ENCODE measurements at places on chromosomes 2 and 18.
A peak's percentile ranks its signal among the peaks of the same experiment; 100 is the strongest.

DNA sequence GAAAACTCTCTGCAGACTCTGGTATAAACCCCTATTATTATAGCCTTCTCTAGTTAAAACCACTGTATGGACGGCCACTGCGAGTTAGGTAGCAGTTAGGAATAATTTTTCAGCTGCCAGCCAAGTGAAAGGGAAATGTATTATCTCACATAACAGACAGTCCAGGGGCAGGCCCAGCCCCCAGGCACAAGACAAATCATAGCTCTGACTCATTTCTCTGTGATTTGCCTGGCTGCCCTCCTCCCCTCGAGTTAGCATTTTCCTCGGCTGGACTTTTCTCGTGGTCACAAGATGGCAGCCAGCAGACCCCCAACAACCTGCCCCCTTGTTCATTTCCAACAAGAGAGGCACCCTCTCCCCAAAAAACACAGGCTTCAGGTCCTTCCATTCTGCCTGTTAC, 10.5 kb downstream of the VIT start:
- DNase-seq, result no peak

DNA sequence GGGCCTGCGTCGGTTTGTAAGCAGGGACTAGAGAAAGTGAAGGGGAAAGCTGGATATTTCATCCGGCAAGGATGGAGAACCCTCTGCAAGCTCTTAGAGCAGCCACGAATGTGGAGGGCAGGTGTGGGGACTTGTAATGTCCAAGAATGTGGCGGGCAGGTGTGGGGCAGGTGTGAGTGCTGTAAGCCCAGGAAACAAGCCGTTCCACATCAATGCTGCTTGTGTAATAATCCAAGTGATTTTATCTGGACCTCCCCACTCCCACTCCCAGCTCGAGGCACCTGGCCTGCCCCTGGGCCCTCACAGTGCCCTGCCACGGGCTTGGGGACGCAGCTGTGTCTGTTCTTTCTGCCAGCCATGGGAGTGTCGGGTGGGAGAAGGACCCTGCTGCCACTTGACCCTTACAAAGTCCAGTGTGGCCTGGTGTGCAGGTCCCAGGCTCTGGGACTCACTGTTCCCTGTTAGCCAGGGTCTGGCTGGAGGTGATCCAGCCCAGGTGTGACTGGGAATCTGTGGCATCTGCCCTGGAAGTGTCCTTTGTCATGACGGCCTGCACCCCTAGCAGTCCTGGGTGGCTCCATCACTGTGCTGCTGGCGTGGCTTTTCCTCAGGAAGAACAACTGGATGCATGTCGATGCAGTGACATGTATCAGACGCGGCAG, 42.8 kb downstream of the SOX11 start:
- DNase-seq, result no peak

DNA sequence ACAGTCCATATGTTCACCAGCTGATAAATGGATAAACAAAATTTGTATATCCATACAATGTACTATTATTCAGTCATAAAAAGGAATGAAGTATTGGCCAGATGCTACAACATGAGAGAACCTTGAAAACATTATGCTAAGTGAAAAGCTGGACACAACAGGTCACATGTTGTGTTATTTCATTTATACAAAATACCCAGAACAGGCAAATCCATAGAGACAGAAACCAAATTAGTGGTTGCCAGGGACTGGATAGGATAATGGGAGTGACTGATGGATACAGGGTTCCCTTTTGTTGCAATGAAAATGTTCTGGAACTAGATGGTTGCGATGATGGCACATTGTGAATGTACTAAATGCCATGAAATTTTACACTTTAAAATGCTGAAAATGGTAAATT, 10.2 kb upstream of the PCARE start:
- DNase-seq, result no peak

GRCh38 chr2:129404000-129404685, 575.3 kb upstream of the RAB6C start:
- no peak for DNase-seq

GRCh38 chr18:35047697-35048292, 6.6 kb downstream of the MAPRE2 start:
- DNase-seq, result no peak

GRCh38 chr2:66724241-66724640, 289.3 kb downstream of the MEIS1 start:
- DNase-seq, result no peak

GRCh38 chr2:221467610-221468009, 104.5 kb downstream of the EPHA4 start:
- DNase-seq, result no peak

- DNase-seq, result no peak
Measured at GRCh38 chr2:10867692-10868420, 43.9 kb upstream of the KCNF1 start.

- no peak for DNase-seq
Measured at GRCh38 chr2:237251986-237252385, 162.0 kb downstream of the COL6A3 start.

DNA sequence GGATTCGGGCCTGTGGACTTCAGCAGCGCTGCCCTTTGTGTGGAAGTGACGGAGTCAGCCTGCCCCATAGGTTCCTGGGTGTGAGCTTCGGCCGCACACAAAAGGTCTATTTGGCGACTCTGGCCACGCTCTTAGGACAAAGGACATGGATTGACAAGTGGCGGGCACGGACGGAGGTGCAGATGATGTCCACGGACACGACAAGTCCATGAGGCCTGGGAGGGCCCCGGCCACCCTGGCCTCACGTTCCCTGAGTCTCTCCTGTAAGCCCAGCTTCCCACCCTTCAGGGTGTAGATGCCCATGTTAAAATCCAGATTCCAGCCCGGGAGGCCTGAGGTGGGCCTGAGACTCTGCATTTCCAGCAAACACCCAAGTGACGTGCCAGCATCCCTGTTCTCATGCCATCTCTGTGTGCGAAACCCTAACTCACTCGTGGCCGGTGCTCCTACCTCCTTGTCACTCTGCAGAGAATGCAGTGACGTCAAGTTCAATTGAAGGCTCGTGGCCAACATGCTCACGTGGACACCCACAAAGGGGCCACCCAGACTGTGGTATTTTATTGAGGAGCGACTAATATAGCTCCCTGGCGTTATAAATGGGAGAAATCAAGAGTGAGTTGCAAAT, 111.7 kb downstream of the RTP5 start:
- DNase-seq, result no peak

DNA sequence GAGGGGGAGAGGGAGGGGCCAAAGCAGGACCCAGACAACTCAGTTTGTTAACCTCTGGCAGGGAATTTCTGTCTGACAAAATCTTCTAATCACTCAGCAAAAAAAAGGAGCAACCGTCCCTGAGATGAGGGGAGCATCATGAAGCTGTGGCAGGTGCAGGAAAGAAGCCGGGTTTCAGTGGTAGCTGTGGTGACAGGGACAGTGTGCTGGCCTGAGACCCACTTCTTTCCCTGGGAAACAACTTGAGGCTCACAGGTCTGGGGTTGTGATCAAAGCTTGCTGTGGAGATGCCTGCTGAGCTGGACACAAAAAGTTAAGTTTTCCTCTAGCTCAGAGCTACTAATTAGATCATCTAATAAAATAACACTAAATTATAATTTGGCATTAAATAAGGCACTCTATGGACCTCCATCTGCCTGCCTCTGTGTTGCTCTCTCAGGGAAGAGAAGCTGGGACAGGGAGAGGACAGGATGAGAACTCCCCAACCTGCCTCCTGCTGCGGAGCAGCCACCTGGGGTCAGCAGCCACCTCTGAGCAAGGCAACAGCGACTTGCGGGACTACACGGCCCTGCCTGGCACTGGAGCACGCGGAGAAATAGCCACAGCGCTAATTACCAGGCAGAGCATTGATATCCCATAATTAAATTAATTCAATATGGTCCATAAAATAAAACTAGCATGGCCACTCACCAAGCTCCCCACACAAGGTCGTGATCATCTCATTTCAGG, 104.6 kb upstream of the TEX51 start:
- DNase-seq, result no peak

- DNase-seq, result no peak
Measured at GRCh38 chr2:37898448-37898847, 26.6 kb upstream of the RMDN2 start.

DNA sequence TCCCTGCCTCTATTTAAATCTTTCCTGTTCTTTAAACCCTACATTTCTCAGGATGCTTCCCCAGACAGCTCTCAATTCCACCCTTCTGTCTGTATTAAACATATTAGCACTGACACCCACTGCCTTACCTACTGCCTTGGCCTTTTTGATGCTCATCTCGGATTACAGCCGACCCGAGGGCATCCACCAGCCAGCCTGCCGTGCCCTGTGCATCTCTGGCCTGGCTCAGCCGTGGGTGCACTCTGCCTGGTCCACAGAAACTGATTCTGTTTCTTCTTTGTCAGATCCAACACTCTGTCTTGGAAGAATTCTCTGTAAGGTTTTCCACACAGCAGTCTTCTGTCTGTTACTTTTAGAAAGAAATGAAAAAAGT, 27.2 kb downstream of the TANC1 start:
- no peak for DNase-seq

- DNase-seq, result no peak
Measured at GRCh38 chr2:157822533-157822932, 53.6 kb downstream of the ACVR1 start.

GRCh38 chr2:7973801-7974480, 707.9 kb upstream of the ID2 start:
- no peak for DNase-seq

GRCh38 chr2:121530212-121530705, 421 bp upstream of the RNU4ATAC start:
- peak; percentile 71 for DNase-seq

DNA sequence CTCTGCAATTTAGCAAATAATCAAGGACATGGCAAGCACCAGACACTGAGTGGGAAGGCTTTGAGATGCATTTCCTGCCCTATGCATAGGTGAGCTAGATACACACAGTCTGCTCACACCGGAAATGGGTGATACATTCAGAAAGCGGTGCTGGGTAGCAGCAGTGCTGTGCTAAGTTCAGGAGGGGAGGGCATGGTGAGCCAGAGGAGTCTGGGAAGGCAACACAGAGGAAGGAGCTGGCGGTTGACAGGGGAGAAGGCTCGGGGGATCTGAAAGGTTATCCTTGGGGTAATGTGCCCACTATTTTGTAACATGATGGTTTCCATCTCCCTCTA, 57.4 kb upstream of the EPAS1 start:
- DNase-seq, result no peak

- DNase-seq, result no peak
Measured at GRCh38 chr18:60082282-60082681, 182.5 kb downstream of the PMAIP1 start.

Data from stimulated activated CD8-positive, alpha-beta memory T cell treated with anti-CD3 and anti-CD28 coated beads, Interleukin-7, amount 100 ng/mL, for 48 hours (primary cell).